ENCODE measurements at places on chromosomes 4 and X.

DNA sequence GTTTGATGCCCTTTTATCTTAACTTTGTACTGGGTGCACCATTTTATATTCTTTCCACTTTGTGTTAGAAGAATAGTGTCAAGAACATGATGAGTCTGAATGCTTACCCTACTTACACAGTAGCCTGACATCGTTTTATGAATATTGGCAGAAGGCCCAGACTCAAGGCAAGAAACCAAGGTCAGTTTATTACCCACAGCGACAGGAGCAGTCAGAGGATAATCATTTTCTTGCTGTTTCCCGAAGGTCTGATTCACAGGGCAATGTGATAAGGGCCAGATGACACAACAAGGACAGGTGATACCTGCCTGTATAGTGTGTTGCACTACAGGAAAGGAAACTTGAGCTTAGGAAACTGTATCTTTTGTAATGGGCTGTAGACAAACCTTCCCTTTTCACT is 417.4 kb downstream of the SPOCK3 start:
- DNase-seq = no peak

DNA sequence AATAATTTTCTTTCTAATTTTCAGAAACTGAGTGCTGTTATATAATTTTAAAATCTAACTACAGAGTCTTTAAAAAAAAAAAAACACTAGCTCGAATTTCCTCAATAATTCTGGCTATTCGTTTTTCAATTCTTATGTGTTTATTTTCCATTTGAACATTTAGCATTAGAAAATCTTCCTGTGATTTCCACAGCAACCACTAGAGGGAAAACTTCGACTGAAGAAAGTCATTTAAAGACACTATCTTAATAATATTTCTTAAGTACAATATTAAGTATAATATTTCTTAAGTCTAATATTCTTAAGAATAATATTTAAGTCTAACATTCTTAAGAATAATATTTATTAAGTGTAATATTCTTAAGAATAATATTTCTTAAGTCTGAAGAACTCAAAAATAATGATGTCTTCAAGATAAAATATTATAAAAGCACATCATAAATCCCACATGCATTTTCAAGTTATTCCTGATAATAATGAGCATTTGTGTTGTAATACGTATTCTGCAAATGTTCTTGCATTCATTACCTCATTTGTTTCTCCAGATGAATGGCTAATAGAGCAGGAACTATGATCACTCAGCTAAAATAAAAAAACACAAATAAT is 118.4 kb upstream of the WDR17 start:
- peak; percentile 50 for DNase-seq

GRCh38 chrX:19728915-19729314 is 158.5 kb downstream of the SH3KBP1 start:
- DNase-seq = no peak

DNA sequence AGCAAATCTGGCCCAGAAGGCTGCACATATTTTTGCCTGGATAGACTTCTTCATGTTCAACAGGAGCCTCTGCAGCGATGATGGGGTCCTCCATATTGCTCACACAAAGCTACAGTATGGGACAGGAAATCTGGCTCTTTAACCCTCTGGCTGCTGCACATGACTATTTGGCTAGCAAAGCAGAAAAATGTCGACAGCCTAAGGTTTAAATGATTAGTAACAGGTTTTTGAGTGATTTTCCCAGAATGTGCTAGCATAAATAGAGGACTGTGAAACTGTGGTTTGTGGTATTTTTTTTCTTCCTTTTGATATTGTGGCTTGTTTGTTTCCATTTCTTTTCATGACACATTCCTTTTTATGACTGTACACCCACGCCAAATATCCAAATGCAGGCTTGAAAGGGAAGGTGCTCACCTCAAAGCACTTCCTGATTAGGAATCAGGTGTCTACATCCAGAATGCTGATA is 120.2 kb upstream of the GK2 start:
- DNase-seq = peak; percentile 38

GRCh38 chrX:73134741-73135140 is 55.4 kb upstream of the PABPC1L2A start:
- no peak for DNase-seq

- DNase-seq = peak; percentile 90
Observed at GRCh38 chr4:124262211-124263179, 450.0 kb downstream of the ANKRD50 start.

DNA sequence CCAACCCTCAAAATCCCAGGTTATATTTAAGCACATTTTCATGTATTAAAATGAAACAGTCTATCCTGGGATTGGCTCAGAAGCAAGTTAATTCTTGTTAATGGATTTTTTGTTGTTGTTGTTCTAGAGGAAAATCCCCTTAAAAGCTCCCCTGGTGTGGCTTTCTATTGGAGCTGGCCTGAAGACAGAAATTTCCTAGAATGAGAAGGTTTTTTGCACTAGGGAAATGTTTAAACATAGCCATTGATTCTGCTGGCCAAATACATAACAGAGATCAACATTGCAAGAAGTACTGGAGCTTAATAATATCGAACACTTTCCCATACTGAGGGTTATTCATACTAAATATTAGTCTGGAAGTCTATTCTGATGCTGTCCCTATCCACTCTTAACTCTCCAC is 148.8 kb upstream of the PCDH18 start:
- no peak for DNase-seq

DNA sequence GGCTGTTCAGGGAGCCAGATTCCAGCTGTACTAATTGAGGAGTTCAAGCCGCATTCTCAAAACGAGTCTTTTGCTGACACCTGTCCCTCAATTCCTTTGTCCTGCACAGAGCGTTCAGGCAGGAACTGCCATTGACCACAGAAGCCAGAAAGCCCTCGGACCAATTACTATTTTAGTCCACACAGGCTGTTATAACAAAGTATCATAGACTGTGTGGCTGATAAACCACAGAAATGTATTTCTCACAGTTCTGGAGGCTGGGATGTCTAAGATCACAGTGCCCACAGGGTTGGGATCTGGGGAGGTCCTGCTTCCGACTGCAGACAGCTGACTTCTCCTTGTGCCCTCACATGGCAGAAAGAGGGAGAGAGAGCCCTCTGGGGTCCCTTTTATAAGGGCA is 119.8 kb upstream of the ATP6AP2 start:
- no peak for DNase-seq

DNA sequence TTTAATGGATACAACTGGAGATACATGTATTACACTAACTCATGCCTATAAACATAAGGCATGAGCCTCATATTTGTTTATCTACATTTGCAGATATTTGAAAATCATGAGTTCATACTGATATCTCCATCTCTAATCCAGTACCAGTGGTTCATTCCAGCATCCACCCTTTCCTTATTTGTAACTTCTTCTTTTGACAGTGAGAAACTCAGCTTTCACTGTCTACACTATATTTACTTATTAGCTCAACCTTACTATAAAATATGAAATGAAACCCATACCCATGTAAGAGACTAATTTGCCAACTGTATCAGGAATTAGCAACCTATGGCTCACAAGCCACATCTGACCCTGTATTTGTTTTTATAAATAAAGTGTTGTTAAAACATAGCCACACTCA is 161.9 kb upstream of the GPRIN3 start:
- DNase-seq = no peak

GRCh38 chr4:145679520-145679919 is 426 bp upstream of the C4orf51 start:
- DNase-seq = peak; percentile 93

- DNase-seq = no peak
Observed at GRCh38 chrX:56231537-56232090, 542 bp upstream of the KLF8 start.

- no peak for DNase-seq
Observed at GRCh38 chr4:138063581-138063980, 178.6 kb downstream of the SLC7A11 start.

- peak; percentile 71 for DNase-seq
Observed at GRCh38 chr4:109046471-109047201, 255.8 kb downstream of the COL25A1 start.

GRCh38 chr4:87982446-87983010 is 7.0 kb downstream of the SPP1 start:
- DNase-seq = no peak

DNA sequence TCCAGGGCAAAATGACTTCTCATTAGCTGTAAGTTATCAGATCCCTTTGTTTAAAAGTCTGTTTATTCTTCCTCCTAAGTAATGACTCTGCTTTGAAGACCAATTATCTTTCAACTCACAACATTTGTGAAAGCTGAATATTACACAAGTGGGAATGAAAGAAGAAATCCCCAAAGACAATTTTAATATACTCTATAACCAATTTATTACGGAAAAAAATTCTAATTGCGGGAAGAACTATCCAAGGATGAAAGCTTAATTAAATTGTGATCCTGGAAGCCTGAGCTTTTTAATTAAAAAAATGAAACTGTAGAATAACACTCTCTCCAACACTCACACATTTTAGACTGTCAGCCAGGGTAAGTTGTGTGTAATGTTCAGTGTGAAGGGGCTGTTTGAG is 15.6 kb upstream of the SHISA3 start:
- DNase-seq = no peak

DNA sequence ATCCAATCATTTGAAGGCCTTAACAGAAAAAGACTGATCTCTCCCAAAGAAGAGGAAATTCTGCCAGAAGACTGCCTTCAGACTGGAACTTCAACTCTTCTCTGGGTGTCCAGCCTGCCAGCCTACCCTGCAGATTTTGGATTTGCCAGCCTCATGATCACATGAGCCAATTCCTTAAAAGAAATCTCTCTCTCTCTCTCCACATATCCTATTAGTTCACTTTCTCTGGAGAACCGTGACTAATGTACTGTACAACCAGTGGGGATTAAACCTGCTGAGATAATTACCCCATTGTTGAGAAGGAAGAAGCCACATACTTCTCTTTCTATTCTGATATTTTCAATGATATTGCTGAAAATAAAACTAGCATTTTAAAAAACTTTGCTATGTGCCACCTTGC is 711.3 kb upstream of the AMOT start:
- no peak for DNase-seq

GRCh38 chrX:71919886-71920285 is 9.2 kb downstream of the NHSL2 start:
- DNase-seq = no peak

GRCh38 chrX:21725916-21726315 is 32.0 kb downstream of the SMPX start:
- DNase-seq = no peak

GRCh38 chr4:168769416-168769815 is 240.6 kb downstream of the CBR4 start:
- peak; percentile 94 for DNase-seq

GRCh38 chrX:129606918-129607317 is 47.8 kb downstream of the APLN start:
- DNase-seq = peak; percentile 47

GRCh38 chr4:112312610-112313239 is 15.6 kb downstream of the ALPK1 start:
- no peak for DNase-seq

DNA sequence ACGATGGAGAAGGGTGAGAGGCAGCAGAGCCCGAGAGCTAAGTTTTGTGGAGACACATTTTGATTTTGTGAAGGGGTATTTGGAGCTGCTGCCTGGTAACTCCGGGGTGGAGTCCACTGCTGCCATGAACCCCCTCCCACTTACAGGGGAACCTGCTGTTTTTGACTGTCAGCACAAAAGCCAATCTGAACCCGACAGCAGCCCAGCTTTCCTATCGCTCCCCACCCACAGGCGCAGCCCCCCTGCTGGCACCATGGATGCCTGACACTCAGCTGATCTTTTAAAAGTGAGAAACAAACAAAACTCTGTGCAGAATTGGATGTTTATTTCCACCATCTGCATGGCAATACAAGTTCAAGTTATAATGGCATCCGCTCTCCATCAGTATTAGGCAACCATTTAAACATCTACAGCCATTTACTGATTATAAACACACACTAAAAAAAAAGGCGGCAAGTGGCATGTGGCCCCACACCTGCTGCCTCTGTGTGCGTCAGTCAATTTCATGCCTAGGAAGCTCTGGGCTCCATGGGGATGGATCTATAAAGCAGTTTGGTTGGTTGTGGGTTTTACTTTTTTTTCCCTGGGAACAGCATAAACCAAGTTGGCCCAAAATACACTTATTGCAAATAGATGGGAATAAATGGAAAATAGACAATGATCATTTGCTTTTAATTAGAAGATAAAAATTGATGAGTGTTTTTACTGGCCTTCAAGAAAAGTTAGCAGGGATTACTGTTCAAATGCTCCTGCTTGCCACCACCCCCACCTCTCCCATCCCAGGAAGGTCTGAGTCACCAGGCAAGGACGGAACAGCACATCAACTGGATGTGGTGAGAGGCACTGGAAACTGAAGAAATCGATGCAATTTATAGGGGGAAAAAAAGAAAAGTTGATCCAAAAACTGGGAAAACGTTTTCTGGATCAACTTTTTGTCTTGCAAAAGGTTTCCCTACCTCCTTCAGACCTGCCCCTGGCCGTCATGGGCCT is 46.0 kb downstream of the SEPSECS start:
- peak; percentile 64 for DNase-seq

DNA sequence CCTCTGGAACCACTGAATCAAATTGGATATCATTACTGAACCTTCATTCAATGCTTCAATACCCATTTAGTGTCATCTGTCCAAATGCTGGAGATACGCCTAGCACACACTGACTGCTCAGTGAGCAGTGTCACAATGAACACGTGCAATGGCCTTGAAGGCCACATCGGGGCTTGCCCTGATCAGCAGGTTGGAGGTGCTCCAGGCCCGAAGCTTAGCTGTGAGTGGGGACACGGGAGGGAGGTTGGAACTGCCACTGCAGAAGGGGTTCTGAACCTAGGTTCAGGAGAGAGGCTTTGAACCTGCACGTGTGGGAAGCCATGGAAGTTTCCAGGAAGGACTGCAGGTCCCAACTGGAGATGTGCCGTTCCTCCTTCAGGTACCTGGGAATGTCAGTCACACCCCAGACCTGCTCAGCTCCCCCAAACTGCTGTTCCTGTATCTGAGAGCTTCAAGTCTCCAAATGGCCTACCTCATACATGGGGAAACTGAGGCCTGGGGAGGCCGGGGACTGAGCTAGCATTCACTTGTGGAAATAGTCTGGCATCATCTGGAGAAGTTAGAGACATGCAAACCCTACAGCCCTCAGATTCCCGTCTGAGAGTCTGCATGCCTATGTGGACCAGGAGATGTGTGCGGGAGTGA is 1.9 kb upstream of the WAS start:
- DNase-seq = no peak

DNA sequence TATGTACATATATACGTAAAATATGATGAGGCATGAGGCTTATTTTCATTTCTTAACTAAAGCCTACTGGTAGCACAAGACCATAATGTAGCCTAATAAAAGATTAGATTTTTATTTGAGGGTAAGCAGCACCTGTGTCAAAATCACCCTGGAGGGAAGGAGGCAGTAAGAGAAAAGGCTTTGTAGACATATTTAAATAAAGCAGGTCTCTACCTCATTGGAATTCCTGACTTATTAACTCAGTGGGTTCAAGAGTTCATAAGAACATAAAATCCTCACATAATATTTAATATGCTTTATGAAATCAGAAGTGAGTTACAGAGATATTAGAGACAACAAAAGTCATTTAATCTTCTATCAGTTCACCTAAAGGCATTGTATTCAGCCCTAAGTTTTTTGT is 261.6 kb upstream of the ANKRD50 start:
- DNase-seq = no peak

- DNase-seq = peak; percentile 36
Observed at GRCh38 chr4:16225167-16225862, 956 bp downstream of the TAPT1 start.

GRCh38 chrX:43373032-43373431 is 283.1 kb upstream of the MAOA start:
- no peak for DNase-seq

GRCh38 chr4:80216100-80216761 is 18.9 kb downstream of the PRDM8 start:
- DNase-seq = no peak

Measured in astrocyte of the spinal cord (primary cell).